ENCODE measurements at places on chromosomes 6 and 20.
A peak's percentile ranks its signal among the peaks of the same experiment; 100 is the strongest.

GRCh38 chr6:90469906-90470305 lies 117.0 kb downstream of the MAP3K7 start:
- no peak for DNase-seq

- DNase-seq, result no peak
Measured at GRCh38 chr6:446418-447366, 55.1 kb downstream of the IRF4 start.

GRCh38 chr6:102398788-102399390 lies 1005.4 kb downstream of the GRIK2 start:
- DNase-seq, result no peak

GRCh38 chr20:59992526-59993084 lies 34.4 kb downstream of the CDH26 start:
- peak; percentile 8 for DNase-seq

- peak; percentile 39 for DNase-seq
Measured at GRCh38 chr6:169810066-169810989, 58.9 kb downstream of the ERMARD start.

GRCh38 chr6:36613200-36613995 lies 19.2 kb downstream of the SRSF3 start:
- no peak for DNase-seq

- DNase-seq, result no peak
Measured at GRCh38 chr6:158646023-158646910, 1.7 kb upstream of the DYNLT1 start.

DNA sequence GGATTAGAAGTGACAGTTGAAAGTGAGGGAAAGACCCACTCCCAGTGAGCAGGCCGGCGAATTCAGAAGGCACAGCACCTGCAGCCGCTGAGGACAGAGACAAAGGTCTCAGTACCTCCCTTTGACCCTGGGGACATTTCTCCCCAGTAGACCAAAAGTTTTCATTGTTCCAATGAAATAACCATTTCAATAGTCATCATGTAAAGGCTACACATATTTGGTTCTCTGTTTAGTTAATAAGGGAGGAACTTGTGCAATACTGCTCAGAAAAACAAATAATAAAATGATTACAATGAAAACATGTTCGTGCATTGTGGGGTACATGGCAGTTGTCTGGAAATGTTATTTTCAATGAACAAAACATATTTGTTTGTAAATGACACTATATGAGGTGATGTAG lies 52.5 kb downstream of the EDN1 start:
- DNase-seq, result no peak

DNA sequence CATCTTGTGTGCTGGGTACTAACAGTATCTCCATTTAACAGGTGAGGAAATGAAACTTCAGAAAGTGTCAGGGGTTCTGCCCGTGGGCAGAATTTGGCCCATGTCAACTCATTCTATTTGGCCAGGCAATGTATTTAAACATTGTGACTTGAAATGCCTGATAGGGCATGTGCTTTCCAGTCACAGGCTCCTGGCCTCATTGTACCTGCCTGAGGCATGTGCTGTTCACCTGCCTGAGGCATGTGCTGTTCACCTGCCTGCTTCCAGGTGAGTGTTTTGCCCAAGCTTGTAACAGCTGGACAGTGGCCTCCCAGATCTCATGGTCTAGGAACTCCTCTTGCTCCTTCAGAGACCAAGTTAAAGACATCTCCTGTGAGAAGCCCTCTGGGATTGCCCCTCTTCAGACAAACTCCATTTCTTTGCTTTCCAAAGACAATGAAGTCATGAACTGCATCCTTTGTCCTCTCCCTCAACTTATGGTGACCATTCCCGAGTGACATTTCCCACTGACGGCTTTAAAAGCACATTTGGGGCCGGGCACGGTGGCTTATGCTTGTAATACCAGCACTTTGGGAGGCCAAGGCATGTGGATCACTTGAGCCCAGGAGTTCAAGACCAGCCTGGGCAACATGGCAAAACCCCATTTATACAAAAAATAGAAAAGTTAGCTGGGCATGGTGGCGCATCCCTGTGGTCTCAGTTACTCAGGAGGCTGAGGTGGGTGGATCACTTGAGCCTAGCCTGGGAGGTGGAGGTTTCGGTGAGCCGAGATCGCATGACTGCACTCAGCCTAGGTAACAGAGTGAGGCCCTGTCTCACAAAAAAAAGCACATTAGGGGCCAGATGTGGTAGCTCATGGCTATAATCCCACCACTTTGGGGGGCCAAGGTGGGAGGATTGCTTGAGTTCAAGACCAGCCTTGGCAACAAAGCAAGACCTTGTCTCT lies 48.7 kb downstream of the BCAS4 start:
- no peak for DNase-seq

DNA sequence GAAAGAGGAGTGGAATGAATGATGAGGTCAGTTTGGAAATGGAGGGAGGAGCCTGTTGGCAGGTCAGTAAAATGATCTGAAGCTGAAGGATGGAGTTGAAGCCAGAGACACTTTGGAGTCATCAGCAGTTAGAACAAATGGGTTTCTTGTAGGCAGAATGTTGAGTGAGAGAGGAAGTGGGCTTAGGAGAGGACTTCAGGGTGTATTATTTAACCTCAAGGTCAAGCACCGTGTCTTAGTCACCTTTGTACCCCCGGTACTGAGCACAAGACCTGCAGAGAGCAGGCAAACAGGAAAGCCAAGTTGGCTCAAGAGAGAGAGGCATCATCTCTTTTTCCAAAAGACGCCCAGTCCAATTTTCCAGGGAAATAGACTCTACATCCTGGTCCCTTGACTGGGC lies 23.3 kb downstream of the C20orf173 start:
- no peak for DNase-seq

GRCh38 chr20:39676241-39676640 lies 714.1 kb downstream of the DHX35 start:
- DNase-seq, result no peak

GRCh38 chr6:166820483-166820882 lies 135.9 kb downstream of the RNASET2 start:
- no peak for DNase-seq

- no peak for DNase-seq
Measured at GRCh38 chr20:43938932-43939761, 24.5 kb downstream of the TOX2 start.

DNA sequence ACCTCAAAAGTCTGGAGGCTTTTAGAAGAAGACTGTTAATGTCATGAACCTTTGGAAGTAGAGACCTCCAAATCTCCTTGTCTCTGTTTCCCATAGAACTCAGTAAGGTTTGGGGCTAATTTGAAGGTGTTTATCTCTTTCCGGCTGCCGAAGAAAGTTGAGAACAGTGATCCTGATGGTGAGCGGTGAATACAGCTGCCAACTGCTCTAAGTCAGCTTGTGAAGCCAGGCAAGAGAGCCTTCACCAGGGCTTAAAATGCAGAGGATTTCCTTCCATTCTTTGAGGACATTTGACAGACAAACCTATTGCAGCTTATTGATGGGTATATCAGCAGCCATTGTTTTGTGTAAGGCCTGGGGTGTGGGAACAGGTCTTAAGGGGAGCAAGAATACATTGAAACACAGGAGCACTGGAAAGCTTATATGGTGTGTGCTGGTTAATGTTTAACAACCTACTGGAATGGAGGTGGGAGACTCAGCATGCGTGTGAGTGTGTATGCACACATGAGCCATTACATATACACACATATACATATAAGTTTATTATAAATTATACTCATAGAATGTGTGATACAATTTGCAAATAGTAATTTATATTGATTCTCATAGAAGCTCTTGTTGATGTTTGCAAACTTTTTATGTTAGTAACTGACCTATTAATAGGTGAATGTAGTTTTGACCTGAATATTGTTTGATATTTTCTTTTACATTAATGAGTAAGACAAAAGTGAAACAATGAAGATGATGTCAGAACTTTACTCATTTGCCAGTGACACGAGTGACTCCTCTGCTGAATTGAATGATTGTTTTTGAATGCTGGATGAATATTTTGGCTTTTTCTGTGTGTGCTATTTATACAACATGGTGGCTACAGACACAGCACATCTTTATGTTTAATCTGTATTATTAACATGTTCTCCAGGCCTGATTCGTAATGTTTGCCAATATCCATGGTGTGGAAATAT lies 18.1 kb downstream of the PLEKHG1 start:
- DNase-seq, result no peak

DNA sequence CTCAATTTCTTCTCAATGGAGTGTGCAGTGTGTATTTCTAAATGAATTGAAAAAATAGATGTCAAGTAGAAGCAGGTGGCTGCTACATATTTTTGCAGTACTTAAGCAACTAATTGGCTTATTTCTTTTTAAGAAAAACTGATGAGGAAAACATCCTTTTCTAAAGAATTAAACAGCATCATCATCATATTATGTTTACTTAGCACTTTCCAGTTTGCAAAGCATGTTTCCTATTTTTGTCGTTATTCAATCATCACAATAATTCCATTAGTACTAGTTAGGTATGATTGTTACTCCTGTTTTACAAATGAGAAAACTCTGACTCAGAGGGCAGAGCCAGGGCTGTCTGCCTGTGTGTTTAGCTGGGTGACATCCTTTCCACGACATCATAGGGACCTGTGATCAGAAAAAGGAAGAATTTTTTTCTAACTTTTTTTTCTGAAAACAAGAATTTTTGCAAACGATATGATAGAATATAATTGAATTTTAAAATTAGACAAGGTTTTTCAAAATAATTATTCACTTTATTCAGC lies 22.7 kb upstream of the BMP6 start:
- no peak for DNase-seq

Data from NCI-H82 (cell line).